ENCODE measurements at places on chromosomes 4 and X.

DNA sequence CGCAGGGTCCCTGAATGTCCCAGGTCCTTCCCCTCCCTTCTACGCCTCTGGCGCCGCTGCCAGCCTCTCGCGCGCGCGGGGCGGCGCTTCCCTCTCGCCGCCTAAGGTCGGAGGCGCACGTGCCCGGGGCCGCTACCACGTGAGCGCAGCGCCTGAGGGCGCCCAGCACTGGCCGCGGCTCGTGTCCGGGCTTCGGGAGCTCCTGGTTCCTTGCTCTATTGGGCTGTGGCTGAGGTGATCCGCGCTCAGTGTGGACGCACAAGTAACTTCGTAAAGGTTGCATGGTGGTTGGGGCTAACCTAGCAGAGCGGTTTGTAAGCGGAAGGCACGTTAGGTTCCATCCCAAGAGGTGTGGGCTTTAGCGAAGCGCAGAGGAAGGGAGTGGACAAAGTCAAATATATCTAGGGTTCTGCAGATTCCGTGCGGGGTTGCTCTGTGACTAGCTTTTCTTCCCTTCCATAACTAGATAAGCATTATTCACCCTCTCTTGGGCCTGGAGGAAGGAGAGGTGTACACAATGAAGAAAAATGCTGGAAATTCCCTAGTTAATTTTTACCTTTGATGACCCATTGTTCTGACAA, 1.8 kb downstream of the TLL1 start:
- no peak for DNase-seq

DNA sequence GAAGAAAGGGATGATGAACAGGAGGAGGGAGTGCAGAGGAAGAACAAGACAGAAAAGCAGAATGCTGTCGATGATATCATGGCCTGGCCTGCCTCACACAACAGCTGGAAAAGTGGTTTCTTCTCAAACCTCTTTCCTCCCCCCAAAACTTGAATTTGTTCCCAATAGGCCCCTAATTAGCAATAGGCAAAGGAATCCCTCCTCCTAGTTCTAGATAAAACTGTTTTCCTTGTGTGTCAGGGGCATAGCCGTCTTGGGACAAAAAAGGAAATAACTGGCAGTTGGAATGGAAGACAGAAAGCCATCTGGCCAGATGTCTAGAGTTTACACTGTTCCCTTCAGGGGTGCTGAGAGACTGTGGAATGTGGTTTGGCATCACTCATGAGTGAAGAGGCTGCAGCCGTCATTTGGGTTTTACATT, 177.8 kb upstream of the C1QTNF7 start:
- DNase-seq: no peak

- no peak for DNase-seq
Measured at GRCh38 chr4:139509727-139510410, 46.1 kb downstream of the SETD7 start.

GRCh38 chrX:124634363-124634762, 288.0 kb downstream of the SH2D1A start:
- no peak for DNase-seq

- DNase-seq: no peak
Measured at GRCh38 chr4:85783483-85783882, 308.5 kb downstream of the ARHGAP24 start.

DNA sequence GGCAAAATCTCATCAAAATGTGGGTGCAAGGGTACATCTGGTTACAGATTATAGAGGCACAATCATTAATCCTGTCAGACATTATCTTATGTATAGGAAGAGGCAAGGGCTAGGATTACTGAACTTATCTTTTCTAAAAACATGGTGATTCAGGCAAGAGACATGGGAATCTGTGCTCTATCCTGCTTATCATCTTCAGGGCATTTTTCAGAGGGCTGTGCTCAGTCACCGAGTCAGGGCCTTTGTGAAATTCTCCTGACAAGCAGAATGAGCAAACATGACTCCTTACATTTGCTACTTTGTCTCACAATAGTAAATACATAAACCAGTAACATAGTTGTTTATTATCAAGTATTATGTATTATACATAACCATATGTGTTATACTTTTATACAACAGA, 84.2 kb upstream of the KCTD8 start:
- DNase-seq: no peak

DNA sequence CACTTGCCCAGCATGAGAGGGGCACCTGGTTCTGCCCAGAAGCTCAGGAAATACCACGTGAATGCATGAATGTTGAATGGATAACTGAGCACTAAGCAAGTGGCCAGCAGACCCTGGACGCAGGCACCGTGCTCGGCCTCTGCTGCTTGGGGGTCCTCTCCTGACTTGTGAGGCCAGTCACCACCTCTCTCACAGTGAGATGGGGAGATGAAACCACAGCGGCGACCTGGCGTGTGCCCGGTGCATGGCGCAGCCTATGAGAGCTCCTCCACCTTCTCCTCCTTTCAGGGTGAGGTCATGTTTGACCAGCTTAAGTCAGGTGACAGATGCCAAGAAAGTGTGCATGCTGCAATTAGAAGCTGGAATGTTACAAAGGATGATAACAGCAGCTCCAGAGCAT, 75.5 kb downstream of the HMX1 start:
- no peak for DNase-seq

- no peak for DNase-seq
Measured at GRCh38 chrX:119735467-119735866, 22.9 kb upstream of the SOWAHD start.

GRCh38 chr4:70721747-70722146, at the start of gene RUFY3:
Gene RUFY3, plus strand, starts transcription at chr4:70721964. Its CDS starts 610 bp downstream, at chr4:70722574.
- DNase-seq: no peak

GRCh38 chrX:149161435-149162088, 343.5 kb downstream of the IDS start:
- no peak for DNase-seq

- DNase-seq: no peak
Measured at GRCh38 chr4:140267576-140267975, 105.9 kb upstream of the SCOC start.

GRCh38 chr4:71148545-71148944, 155.1 kb downstream of the DCK start:
- no peak for DNase-seq

DNA sequence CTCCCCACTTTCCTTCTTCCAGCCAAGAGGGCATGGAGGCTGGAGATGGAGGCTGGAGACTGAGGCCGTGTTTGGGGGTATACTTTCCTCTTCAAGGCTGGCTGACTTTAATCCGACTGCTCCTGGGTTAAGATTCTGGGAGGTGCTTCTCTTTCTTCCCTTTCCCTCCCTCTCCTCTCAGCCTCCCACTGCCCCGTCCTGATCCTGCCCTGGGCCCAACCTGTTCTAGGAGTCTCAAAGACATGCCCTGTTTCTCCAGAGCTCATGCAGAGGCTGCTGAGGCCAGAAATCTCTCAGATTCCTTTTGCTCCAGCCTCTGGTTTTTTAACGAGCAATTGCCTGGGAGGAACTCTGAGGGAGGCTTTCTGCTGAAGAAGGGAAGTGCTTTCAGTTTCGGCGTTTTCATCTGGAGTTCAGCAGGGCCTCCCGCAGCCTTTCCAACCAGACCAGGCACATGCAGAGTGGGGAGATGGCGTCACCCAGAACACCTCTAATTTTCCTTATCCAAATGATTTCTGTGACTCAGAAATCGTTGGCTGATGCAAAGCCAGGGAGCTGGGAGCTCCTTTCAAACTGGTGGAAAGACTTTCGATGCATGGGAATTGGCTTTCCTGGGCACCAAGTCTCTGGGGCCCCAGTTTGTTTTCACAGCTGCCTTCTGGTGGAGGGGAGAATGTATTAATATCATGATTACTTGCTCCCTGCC, 34.5 kb upstream of the FAM9C start:
- DNase-seq: no peak

GRCh38 chr4:72631296-72631695, 62.3 kb upstream of the ADAMTS3 start:
- no peak for DNase-seq

- DNase-seq: no peak
Measured at GRCh38 chr4:151294833-151295496, 18.0 kb downstream of the PRSS48 start.

DNA sequence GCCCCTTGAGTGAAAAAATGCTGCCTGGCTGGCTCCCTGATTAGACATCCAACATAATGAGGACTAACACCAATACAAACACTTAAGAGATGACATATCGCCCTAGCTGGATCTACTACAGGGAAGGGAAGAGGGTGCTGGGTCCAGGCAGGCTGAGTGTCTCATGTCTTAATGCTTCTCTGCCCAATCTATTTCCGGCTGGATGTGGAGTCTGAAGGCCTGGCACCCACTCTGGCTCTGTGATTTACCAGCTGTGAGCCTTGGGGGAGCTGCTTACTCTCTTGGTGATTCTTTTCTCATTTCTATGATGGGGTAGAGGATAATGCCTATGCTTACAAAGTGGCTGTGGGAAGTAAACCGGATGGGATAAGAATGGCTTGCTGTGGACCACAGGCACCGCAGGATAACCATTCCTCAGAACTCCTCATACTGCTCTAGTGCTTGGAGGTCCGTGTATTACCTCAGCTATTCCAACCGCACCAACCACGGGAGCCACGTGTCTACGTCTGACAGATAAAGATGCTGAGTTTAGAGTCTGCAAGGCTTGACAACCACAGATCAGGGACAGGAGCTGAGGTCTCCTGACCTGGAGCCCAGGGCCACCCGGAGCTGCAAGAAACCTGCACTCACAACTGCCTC, 161.7 kb downstream of the AFAP1 start:
- no peak for DNase-seq

GRCh38 chr4:19831644-19832285, 419.9 kb upstream of the SLIT2 start:
- no peak for DNase-seq

DNA sequence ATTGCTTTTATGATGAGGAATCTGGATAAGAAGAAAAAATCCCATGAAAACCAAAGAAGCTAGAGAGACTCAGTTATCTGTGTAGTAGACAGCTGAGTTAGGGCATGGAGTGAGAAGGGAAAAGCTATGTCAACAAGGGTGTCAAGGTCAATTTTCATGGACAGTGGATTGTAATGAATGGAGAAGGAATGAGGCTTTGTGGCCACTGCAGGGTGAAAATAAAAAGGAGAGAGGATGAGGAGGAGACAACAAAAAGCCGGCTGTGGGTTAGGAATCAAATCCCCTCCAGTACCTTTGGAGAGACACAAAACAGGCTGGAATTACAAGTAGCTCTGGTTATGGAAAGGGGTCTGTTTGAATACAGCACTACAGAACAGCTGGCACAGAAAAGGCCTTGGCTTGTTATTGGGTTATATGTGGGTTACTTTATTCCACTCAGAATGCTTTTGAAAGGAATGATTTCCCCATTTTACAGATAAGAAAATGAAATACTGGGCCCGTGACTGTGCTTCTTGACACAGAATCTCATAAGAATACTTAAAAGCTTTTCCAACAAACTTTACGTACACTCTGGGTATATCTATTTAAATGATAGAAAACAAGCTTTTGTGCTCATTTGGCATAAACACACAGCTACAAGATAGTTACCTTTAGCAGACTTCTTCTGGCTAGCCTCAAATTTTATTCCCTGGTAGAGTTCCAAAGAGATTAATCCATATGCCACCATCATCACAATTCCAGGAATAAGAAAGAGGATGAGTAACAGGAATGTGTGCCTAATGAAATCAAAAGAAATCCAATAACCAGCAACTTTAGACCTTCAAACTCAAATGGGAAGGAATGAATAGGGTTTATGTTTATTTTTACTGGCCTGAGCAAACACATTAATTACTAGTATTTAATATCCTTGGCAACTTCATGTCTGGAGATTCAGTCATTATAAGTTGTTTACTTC, 7.5 kb downstream of the CCKAR start:
- DNase-seq: no peak

All from CD8-positive, alpha-beta T cell (primary cell).